ENCODE measurements at places on chromosomes 5 and 9. TPM values are rescaled to one million over a fixed set of nuclear protein-coding genes. Genes with fewer than 3 reads are reported as not detected.

- no peak for DNase-seq
- H3K27me3 ChIP-seq = no peaks in the 10 kb centered on the region
- no peaks in the 10 kb centered on the region for H3K36me3 ChIP-seq
- H3K27ac ChIP-seq = no peak overlapping the region
- no peaks in the 10 kb centered on the region for H3K4me1 ChIP-seq
Measured at GRCh38 chr5:178538741-178539229, 51.4 kb downstream of the COL23A1 start.

DNA sequence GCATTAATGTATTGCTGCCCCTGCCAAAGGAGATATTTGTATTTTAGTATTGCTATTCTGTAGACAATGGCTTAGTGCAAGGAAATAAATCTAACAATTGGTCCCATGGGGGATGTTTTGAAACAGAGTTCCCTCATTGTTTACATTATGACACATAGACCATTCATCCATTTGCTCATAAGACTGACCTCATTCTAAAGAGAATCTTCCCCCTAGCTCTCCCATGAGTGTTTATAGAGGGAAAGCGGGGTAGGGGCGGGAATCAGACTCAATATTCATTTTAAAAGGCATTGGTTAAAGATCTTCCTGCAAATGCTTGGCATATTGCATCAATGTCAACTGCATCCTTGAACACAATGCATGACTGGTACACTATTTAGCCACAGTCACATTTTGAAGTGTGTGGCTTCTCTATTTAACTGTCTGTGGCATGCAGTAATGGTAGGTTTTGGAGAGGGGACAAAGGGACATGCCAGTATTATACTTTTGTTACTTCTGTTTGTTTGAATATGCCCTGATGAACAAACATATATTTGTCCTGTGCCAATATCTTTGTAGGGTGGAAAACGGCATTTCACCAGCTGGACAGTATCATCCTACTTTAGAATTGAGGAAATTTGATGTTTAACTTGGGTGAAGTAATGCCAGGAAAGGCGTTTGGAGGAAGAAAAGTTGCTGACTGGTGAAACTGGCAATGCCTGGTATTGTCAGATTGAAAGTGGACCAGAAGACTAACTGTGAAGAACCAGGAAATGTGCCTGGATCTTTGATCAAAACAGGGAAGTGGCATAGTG, 84.1 kb upstream of the MEGF10 start:
- H3K27ac ChIP-seq = peak overlapping the region; percentile 68
- DNase-seq = no peak
- H3K36me3 ChIP-seq = no peaks in the 10 kb centered on the region
- H3K4me1 ChIP-seq = peaks cover 39% of the 10 kb centered on the region
- no peak overlapping the region for H3K4me3 ChIP-seq
- H3K27me3 ChIP-seq = no peaks in the 10 kb centered on the region

GRCh38 chr9:31520301-31521085, 864.0 kb upstream of the ACO1 start:
- peak overlapping the region; percentile 12 for H3K27ac ChIP-seq
- no peaks in the 10 kb centered on the region for H3K36me3 ChIP-seq
- DNase-seq = no peak
- peaks cover 9% of the 10 kb centered on the region for H3K4me1 ChIP-seq

The PCDHB15 gene
- total RNA-seq = 4.3 TPM

DNA sequence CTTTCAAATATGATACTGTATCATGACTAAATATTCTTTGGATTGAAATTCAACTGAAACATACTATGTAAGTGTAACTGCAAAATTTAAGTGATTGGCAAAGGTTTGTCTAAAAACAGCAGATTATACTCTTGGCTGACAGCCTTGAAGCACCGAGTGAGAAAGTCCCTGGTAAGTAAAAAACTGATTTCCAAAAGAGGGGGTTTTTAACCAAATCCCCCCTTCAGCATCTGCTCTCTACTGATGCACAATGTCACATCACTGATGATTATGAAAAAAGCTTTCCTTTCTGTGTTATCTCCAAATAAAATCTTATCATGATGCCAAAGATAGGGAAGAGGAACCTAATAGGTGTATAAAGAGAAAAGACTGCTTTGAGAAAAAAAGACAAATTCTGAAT, 141.0 kb downstream of the MEF2C start:
- H3K4me3 ChIP-seq = no peak overlapping the region
- no peaks in the 10 kb centered on the region for H3K4me1 ChIP-seq
- no peaks in the 10 kb centered on the region for H3K27me3 ChIP-seq
- DNase-seq = no peak
- peaks cover 4% of the 10 kb centered on the region for H3K36me3 ChIP-seq

DNA sequence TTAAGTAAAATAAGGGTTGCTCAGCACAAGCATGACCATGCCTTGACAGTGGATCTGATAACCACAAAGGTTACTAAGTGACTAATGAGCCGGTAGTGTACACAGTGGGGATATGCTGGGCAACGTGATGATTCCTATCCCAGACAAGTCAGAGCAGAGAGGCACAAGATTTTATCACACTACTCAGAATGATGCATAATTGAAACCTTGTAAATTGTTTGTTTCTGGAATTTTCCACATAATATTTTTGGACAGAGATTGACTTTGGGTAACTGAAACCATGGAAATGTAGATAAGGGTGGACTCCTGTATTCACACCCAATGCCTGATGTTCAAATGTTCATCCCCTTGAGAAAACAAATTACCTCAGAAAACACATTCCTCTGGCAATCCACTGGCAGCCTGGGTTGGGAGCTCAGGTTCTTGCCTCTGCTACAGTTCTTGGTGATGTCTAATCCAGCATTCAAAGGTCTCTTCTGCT, 16.2 kb upstream of the ERAP1 start:
- H3K36me3 ChIP-seq = no peaks in the 10 kb centered on the region
- DNase-seq = no peak
- H3K27me3 ChIP-seq = peaks cover 3% of the 10 kb centered on the region
- H3K4me3 ChIP-seq = no peak overlapping the region

The SV2C gene
- total RNA-seq = 0.05 TPM

DNA sequence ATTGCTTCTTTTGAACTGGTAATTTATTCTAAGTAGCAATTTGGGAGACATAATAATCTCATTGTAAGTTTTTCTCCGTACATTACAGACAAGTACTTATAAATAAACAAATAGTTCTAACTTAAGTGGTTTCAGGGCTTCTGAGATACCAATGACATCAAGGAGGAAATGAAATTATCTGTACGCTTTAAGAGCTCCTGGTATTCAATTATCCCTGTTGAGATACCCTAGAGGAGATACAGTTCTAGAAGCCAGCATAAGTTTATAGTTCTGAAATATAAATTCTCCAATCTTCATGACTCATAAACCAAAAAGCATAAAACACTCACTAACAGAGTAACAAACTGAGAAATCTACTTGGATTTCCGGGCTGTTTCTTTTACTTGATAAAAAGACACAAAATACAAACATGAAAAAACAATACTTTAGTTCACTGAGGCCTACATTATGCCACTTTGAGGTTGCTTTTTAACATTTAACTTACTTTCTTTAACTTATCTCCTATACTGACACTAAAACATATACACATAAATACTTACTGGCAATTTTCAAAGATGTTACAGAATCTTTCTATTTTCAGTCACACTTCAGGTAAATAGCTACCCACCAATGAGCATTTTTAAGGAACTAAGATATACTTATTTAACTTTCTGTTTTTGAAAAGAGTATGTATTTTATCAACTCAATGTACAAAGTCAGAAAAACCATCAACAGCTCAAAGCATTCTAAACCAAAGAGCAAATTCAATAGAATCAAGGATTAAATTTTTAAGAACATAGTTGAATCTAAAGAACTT, 7.5 kb downstream of the DCTN4 start:
- H3K4me3 ChIP-seq = no peak overlapping the region
- peaks cover 47% of the 10 kb centered on the region for H3K36me3 ChIP-seq
- H3K27ac ChIP-seq = no peak overlapping the region
- H3K27me3 ChIP-seq = no peaks in the 10 kb centered on the region
- peaks cover 8% of the 10 kb centered on the region for H3K4me1 ChIP-seq
- DNase-seq = no peak

All from osteocyte (in vitro differentiated cells).